Bronchus fibroblast of lung (primary cell): ENCODE measurements at places on chromosomes 6 and 20. TPM values are rescaled to one million over a fixed set of nuclear protein-coding genes. Genes with fewer than 3 reads are reported as not detected.

Gene HS3ST5
- total RNA-seq, result not detected in 2 replicates

Gene KCNQ2
- total RNA-seq, result not detected in 2 replicates

Gene FUT9
- not detected in 2 replicates for total RNA-seq

Gene NKX2-4
- total RNA-seq, result not detected in 2 replicates

Gene RRAGD
- under 0.01 and 0.17 TPM in 2 replicates for total RNA-seq

Gene PDYN
- total RNA-seq, result not detected in 2 replicates

Gene VNN1
- total RNA-seq, result under 0.01 TPM in 1 of 2 replicates, not detected in the other

Gene LINC00237
- not detected in 2 replicates for total RNA-seq

Gene HLA-A
- 133 and 140 TPM in 2 replicates for total RNA-seq

Gene PTCRA
- not detected in 2 replicates for total RNA-seq

Gene WASF1
- total RNA-seq, result 10.1 and 12.4 TPM in 2 replicates

Gene IP6K3
- total RNA-seq, result 6.2 and 7.9 TPM in 2 replicates

Gene C6orf141
- total RNA-seq, result 1.6 and 2.0 TPM in 2 replicates

Gene TBC1D20
- 21.0 and 23.3 TPM in 2 replicates for total RNA-seq

Gene TMEM217
- total RNA-seq, result 0.30 TPM in 1 of 2 replicates, not detected in the other

Gene PCK1
- total RNA-seq, result under 0.01 TPM in 1 of 2 replicates, not detected in the other

Gene SPAG4
- 4.7 and 6.8 TPM in 2 replicates for total RNA-seq

Gene NFKBIL1
- total RNA-seq, result 17.7 and 19.9 TPM in 2 replicates

Gene MCCD1
- not detected in 2 replicates for total RNA-seq

Gene OPRL1
- 0.67 and 0.74 TPM in 2 replicates for total RNA-seq

Gene RCAN2
- 1.5 and 2.0 TPM in 2 replicates for total RNA-seq

Gene GJA10
- total RNA-seq, result not detected in 2 replicates

Gene OR2J1
- total RNA-seq, result not detected in 2 replicates

Gene SMLR1
- total RNA-seq, result not detected in 2 replicates

Gene GSTA2
- not detected in 2 replicates for total RNA-seq

Gene C6orf58
- not detected in 2 replicates for total RNA-seq

Gene CTCFL
- not detected in 2 replicates for total RNA-seq

Gene BNIP5
- total RNA-seq, result not detected in 2 replicates

Gene POU5F1
- not detected in 2 replicates for total RNA-seq

Gene SAMD3
- not detected in 2 replicates for total RNA-seq

Gene DDX39B
- 498 and 551 TPM in 2 replicates for total RNA-seq

Gene CST2
- total RNA-seq, result not detected in 2 replicates

Gene GMPR
- total RNA-seq, result 1.7 and 2.8 TPM in 2 replicates

Gene GGTLC1
- total RNA-seq, result not detected in 2 replicates

Gene SNX5
- 106 and 126 TPM in 2 replicates for total RNA-seq
